ENCODE measurements at places on chromosomes 5 and 9.
A peak's percentile ranks its signal among the peaks of the same experiment; 100 is the strongest.

- no peak for DNase-seq
These were observed 441.5 kb upstream of the CDH6 start for GRCh38 chr5:30752015-30752414.

DNA sequence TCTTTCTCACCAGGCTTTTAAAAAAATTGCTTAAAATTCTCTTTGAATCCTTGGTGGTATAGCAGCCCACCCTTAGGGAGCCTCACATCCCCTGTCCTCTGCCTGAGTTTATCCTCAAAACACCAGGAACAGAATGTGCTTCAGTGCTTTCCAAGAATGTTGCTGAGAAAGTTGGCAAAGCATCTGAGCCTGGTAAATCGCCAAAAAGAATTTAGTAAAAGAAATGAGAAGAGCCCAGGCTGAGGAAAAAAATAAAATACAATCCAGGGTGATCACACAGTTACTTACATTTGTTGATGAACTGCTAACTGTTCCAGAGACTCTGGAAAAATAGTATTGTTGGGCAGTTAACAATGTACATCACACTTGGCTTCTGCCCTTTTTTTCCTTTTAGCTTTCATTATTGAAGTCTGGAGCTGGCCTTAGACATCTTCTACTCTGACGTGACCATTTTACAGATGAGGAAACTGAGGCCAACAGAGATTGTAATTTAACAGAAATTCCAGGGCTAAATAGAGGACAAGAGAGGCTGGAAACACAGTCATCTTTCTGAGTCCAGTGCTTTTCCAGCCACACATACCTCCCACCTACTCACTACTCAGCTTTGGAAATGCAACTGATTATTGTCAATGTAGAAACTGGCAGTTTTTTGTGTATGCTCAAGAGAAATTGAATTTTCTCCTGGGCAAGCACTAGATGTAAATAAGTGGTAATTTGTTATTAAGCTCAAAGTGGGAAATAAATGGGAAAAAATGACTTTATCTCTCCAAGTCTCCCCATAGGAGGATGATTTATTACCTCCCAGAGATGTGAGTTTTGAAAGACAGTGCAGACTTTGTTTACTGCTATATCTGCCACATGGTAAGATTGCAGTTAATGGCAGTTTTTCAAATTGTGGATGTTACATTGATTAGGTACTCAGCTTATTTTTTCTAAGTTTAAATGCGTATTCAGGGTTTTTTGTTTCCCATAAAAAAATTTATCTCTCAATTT lies 86.7 kb upstream of the ALDH1A1 start:
- no peak for DNase-seq

- no peak for DNase-seq
These were observed 674.6 kb upstream of the ZNF608 start for GRCh38 chr5:125421006-125421405.

GRCh38 chr5:147752033-147752432 lies 30.5 kb downstream of the JAKMIP2 start:
- no peak for DNase-seq

DNA sequence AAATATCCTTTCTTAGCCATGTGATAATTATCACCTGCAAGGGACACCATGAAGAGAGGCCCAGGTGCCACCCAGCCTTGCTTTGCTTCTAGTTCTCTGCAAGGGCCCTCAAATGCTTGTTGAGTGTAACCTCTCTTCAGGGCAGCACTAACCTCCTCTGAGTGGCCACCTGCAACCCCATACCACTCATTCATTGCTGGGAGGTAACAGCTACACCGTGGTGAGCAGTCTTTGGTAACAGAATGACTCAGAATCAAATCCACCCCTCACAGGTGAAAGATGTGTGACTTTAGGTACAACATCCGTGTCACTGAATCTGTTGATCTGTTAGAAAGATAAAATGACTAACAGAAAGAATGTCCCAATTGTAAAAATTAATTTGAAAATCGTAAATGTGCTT lies 365.1 kb upstream of the TRPC7 start:
- no peak for DNase-seq

- DNase-seq, result no peak
These were observed 178.0 kb upstream of the NREP start for GRCh38 chr5:111935009-111935408.

DNA sequence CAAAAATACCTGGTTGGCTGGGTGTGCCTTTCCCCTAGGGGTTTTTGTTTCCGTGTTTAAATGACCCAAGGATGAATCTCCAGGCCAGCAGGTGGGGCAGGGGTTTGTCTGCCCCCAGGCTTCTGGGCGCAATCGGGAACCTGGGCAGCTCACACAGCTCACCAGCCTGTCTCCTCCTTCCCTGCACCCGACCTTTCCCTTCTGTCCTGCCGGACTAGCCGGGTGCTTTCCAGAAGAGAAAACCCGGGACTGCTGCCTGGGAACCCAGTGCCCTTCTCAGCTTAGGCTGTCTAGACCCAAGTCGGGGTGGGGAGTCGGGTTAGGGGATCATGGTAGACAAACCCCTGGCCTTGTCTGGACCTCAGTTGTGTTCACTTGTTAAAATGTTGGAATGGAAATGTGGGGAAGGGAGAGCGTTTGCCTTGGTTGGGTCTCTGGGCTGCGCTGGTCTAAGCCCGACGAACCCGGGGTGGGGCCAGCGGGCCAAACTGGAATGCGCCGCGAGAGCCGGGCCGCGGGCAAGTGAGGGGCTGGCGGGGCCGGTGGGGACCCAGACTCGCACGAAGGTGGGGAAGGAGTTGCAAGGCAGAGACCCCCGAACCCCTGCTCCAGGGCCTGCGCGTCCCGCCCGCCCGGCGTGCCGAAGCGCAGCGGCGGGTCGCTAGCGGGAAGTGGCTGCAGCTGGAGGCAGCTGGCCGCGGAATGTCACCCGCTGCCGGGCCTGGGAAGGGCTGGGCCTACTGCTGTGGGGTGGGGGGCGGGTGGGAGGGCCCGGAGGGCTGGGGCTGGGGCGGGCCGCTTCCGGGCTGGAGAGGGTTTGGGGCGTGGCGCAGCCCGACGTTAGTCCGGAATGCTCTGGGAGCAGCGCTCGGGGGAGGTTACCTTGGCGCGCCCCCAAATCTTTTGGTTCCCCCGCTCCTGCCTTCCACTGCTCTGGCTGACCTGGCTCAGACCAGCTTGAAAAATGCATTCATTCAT lies 84.6 kb downstream of the DAB2IP start:
- peak; percentile 85 for DNase-seq

All from ecto neural progenitor cell (in vitro differentiated cells).